ENCODE measurements at places on chromosomes 5 and 9.

GRCh38 chr5:56050551-56051255 lies 55.9 kb upstream of the IL6ST start:
- no peak for DNase-seq

DNA sequence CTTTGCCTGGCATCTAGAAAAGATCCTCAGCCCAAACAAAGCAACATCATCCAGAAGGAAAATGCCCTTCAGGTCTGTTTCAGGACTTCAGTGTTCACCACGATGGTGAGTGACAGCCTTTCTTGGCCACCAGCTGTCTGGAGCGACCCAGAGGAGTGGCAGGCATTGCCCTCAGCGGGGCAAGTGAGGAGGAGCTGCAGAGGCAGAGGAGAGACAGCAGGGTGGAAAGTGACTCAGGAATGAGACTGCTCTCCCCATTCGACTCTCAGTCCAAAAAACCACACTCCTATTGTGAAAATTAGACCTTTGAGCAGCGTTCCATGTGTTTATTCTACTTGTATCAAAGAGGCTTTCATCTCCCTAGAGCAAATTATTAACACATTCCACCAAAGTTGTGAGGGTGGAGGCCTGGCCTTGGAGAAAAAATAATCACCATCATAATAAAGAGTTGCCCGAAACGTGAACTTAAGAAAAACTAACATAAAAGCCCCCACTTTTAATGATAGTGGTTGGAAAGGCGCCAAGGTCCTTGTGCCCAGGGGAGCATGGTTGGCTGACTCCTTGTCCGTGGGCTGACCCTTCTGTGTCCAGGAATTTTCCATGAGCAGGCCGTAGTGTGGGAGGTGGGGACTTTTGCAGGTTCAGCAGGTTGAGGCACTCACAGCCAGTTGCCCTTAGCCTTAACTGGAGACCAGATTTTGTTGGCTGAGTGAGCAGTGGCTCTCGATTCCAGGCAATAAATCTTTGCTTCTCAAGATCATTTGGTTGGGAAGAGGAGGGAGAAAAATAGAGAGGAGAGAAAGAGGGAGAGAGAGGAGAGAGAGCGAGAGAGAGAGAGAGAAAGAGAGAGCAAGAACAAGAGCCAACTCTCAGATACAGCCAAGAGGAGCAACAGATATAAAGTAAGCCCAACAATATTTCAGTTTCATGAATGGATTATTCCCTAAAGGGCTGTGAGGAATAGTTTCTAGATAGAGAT lies 125.9 kb upstream of the ANKRD55 start:
- no peak for DNase-seq

GRCh38 chr5:1181451-1182359 lies 19.7 kb upstream of the SLC6A19 start:
- no peak for DNase-seq

GRCh38 chr5:15966651-15967050 lies 212.9 kb downstream of the MARCHF11 start:
- DNase-seq = no peak

- DNase-seq = no peak
These were observed 57.2 kb downstream of the RAB14 start for GRCh38 chr9:121144482-121144881.

GRCh38 chr9:126703866-126704156 lies 90.1 kb downstream of the LMX1B start:
- DNase-seq = no peak

DNA sequence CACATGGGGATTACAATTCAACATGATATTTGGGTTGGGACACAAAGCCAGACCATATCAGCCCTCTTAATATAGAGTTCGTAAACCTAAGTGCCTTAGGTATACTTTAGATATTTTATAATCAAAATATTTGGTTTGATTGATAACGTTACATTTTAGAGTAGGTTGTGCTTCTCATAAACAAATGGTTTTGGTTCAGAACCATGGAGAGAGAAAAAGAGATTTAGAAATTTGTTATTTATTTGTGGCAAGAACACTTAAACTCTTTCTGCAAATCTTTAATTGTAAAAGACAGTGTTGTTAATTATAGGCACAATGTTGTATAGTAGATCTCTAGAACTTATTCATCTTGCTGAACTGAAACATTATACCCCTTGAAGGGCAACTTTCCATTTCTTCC lies 298.8 kb downstream of the TENT4A start:
- no peak for DNase-seq

DNA sequence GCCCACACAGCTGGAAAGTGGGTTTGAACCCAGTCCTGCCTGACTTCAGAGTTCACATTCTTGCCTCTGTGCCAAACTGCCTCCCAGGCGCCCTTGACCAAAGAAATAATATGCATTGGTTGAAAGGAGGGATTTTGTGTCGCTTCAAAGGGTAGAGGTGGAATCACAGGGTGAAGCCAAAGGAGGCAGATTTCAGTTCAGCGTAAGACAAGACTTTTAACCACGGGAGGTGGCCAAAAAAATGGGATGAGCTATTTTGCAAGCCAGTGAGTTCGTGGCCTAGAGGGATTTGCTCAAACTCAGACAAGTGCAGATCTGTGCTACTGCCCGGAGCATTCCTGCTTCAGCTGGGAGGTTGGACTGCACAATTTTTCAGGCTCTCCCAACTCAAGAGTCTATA lies 57.6 kb upstream of the RANBP3L start:
- no peak for DNase-seq

Data from NCI-H187 (cell line).